ENCODE measurements at places on chromosomes 13 and 19. TPM values are rescaled to one million over a fixed set of nuclear protein-coding genes. Genes with fewer than 3 reads are reported as not detected.

The REEP6 gene
- 2.8 TPM for total RNA-seq

The ZNF43 gene
- 26.1 TPM for total RNA-seq

The HNRNPM gene
- total RNA-seq: 269 TPM

The SBK2 gene
- not detected for total RNA-seq

The SYNE4 gene
- 1.6 TPM for total RNA-seq

The SIGLEC8 gene
- not detected for total RNA-seq

The ACTMAP gene
- 5.7 TPM for total RNA-seq

The KLF12 gene
- 74.7 TPM for total RNA-seq

The B3GNT3 gene
- total RNA-seq: 0.39 TPM

DNA sequence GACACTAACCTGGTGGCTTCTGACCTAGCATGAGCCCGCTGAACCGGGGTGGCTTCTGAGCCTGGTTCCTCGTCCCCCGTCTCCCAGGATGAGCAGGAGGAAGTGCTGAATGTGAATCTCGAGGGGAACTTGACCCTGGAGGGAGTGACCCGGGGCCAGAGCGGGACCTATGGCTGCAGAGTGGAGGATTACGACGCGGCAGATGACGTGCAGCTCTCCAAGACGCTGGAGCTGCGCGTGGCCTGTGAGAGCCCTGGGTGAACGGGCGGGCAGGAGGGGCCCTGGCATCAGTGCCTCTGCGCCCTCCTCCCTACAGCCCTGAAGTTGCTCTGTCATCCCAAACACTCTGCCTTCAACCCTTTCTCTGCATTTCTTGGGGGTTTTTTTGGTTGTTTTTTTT lies 5.6 kb downstream of the BCAM start:
- H3K4me3 ChIP-seq: no peak overlapping the region
- H3K4me1 ChIP-seq: peaks cover under 1% of the 10 kb centered on the region
- no peak for DNase-seq
- H3K36me3 ChIP-seq: no peaks in the 10 kb centered on the region
- H3K27ac ChIP-seq: no peak overlapping the region

GRCh38 chr19:47377801-47378200 lies 28.7 kb downstream of the DHX34 start:
- H3K4me1 ChIP-seq: peaks cover 17% of the 10 kb centered on the region
- H3K27me3 ChIP-seq: no peaks in the 10 kb centered on the region
- H3K36me3 ChIP-seq: peaks cover 78% of the 10 kb centered on the region
- DNase-seq: no peak
- no peak overlapping the region for H3K27ac ChIP-seq

DNA sequence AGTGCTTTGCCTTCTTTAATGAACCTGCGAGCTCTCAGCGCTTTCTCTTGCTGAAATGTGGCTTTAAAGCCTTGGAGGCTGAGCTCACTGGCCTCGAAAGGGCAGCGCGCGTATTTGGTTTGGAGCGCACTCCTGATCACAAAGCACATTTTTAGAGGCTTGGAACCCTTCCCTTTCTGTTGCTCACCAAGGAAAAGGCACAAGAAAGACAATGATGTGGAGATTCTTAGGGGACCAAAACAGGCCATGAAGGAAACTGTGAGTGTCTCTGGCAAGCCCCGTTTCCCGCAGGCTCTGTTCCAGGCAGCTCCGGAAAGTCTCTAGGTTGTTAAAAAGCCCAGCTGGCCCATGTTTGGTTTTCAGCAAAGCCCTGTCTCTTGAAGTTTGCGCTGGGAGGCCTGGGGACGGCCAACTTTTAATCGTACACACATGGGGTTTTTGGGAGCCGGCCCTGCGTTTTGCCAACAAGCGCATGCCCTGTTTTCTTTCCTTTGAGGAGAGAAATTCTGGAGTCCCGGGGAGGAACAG lies 9.4 kb upstream of the SPC24 start:
- no peaks in the 10 kb centered on the region for H3K27me3 ChIP-seq
- H3K27ac ChIP-seq: no peak overlapping the region
- H3K36me3 ChIP-seq: no peaks in the 10 kb centered on the region
- no peaks in the 10 kb centered on the region for H3K4me1 ChIP-seq
- no peak overlapping the region for H3K4me3 ChIP-seq
- DNase-seq: no peak

GRCh38 chr13:46516599-46517338 lies 36.2 kb upstream of the LRCH1 start:
- peaks cover 4% of the 10 kb centered on the region for H3K27me3 ChIP-seq
- H3K4me1 ChIP-seq: no peaks in the 10 kb centered on the region
- H3K27ac ChIP-seq: no peak overlapping the region
- no peak overlapping the region for H3K4me3 ChIP-seq

GRCh38 chr19:39130337-39131254 lies 5.0 kb downstream of the PAK4 start:
- no peaks in the 10 kb centered on the region for H3K27me3 ChIP-seq
- DNase-seq: no peak
- no peak overlapping the region for H3K4me3 ChIP-seq
- no peak overlapping the region for H3K27ac ChIP-seq

DNA sequence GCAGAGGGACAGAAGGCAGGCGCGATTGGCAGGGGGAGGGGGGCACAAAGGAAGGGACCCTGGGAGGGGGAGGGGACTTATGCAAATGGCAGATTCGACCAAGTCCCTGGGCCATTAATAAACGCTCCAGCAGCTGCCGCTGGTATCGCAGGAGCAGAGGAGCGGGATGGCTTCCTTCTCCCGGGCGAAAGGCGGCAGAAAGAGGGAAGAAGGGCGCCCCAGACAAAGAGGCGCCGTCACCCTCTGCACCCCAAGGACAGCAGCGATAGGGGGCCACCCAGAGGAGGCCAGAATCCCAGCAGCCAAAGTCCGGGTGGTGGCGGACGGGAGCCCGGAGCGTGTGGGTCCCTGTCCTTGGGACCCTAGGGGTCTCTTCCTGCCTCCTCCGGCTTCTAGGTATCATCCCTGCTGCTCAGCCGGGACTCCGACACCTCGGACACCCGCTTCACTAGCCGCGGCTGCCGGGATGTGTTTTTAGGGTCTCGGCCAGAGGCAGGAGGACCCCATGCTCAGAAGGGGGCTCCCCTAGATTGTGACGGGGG lies 1.9 kb downstream of the PTPRS start:
- H3K4me1 ChIP-seq: peaks cover 24% of the 10 kb centered on the region
- H3K36me3 ChIP-seq: no peaks in the 10 kb centered on the region
- H3K27me3 ChIP-seq: peaks cover 63% of the 10 kb centered on the region
- DNase-seq: no peak
- no peak overlapping the region for H3K27ac ChIP-seq

- no peaks in the 10 kb centered on the region for H3K36me3 ChIP-seq
- no peak overlapping the region for H3K27ac ChIP-seq
- no peaks in the 10 kb centered on the region for H3K4me1 ChIP-seq
- H3K27me3 ChIP-seq: no peaks in the 10 kb centered on the region
- DNase-seq: no peak
- H3K4me3 ChIP-seq: no peak overlapping the region
These were observed 140.0 kb downstream of the FGF14 start for GRCh38 chr13:102261809-102262208.

GRCh38 chr13:43041369-43041921 lies 18.1 kb downstream of the DNAJC15 start:
- H3K4me1 ChIP-seq: peaks cover 14% of the 10 kb centered on the region
- DNase-seq: no peak
- peaks cover 6% of the 10 kb centered on the region for H3K36me3 ChIP-seq
- H3K27me3 ChIP-seq: no peaks in the 10 kb centered on the region
- no peak overlapping the region for H3K27ac ChIP-seq
- H3K4me3 ChIP-seq: no peak overlapping the region

DNA sequence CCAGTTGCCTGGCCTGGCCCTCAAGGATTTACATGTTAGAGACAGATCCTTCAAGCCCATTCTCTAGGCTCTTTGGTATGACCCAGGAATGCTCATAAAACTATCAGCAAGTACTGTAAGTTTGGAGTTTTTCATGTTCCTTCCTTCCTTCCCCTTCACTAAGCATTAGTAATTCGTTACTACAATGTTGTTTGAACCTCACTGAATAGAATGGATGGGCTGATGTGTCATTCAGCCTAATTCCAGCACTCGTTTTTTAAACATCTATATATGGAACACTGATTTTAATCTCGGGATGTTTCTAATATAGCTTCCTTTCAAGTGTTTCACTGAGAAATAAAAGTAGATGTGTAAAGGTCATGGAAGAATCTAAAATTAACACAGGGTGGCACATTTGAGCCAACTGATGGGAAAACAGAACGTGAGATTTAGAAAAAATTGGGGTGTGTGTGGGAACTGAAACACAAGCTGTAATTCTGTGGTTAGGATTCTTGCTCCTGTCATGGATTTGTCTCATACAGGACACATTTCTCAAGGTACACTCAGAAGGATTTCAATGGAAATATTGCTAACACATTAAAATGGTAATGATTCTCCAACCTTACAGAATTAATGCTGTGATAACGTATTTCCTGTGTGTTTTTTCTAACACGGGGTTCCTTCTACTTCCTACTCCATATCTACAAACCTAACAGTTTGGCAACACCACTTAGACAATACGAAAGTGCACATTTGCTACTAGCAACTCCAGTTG lies 93.4 kb downstream of the FLT1 start:
- H3K36me3 ChIP-seq: no peaks in the 10 kb centered on the region
- no peak overlapping the region for H3K27ac ChIP-seq
- no peaks in the 10 kb centered on the region for H3K4me1 ChIP-seq

GRCh38 chr19:53517114-53517741 lies 20.7 kb upstream of the ZNF331 start:
- no peak for DNase-seq
- no peak overlapping the region for H3K27ac ChIP-seq
- H3K4me3 ChIP-seq: no peak overlapping the region
- H3K36me3 ChIP-seq: no peaks in the 10 kb centered on the region
- H3K27me3 ChIP-seq: no peaks in the 10 kb centered on the region
- peaks cover 18% of the 10 kb centered on the region for H3K4me1 ChIP-seq

DNA sequence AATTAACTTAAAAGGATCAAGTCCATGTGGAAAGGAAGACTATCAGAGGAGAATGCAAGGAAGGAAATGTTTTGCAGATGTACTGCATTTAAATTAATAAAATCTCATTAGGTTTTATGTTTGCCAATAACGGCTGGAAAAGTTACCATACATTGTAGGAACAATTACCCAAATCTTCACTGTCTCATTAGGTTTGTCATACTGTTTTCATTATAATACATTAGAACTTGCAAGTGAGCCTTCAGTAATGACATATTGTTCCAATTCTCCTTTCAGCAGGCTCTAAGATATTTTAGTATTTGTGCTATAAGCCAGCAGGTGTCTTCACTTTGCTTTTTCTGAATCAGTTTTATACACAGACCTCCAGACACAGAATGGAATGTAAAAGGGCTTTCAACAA lies 661.6 kb upstream of the KLHL1 start:
- no peak overlapping the region for H3K27ac ChIP-seq
- no peaks in the 10 kb centered on the region for H3K36me3 ChIP-seq

DNA sequence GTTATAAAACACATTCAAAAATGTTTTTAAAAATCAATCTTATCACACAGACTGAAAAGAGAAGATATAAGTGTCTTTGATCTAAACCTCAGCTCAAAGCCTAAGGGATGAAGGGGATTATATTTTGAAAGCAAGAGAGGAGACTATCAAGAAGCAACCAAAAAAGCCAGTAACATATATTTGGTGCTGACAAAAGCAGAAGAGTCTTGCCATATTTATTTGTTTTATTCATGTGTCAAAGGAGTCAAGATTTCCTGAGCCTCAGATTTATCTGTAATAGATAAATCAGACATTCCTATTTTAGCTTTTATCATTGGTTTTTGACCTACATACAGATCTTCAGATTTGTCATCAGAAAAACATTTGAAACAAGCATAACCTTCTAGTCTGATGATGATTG lies 798.6 kb upstream of the PCDH9 start:
- no peaks in the 10 kb centered on the region for H3K4me1 ChIP-seq
- no peak overlapping the region for H3K4me3 ChIP-seq
- no peaks in the 10 kb centered on the region for H3K27me3 ChIP-seq

GRCh38 chr19:8517551-8518442 lies 3.8 kb upstream of the ZNF414 start:
- peak overlapping the region; percentile 28 for H3K4me3 ChIP-seq
- H3K27ac ChIP-seq: peak overlapping the region; percentile 87
- H3K36me3 ChIP-seq: peaks cover 19% of the 10 kb centered on the region
- H3K4me1 ChIP-seq: peaks cover 80% of the 10 kb centered on the region
- DNase-seq: peak; percentile 75

DNA sequence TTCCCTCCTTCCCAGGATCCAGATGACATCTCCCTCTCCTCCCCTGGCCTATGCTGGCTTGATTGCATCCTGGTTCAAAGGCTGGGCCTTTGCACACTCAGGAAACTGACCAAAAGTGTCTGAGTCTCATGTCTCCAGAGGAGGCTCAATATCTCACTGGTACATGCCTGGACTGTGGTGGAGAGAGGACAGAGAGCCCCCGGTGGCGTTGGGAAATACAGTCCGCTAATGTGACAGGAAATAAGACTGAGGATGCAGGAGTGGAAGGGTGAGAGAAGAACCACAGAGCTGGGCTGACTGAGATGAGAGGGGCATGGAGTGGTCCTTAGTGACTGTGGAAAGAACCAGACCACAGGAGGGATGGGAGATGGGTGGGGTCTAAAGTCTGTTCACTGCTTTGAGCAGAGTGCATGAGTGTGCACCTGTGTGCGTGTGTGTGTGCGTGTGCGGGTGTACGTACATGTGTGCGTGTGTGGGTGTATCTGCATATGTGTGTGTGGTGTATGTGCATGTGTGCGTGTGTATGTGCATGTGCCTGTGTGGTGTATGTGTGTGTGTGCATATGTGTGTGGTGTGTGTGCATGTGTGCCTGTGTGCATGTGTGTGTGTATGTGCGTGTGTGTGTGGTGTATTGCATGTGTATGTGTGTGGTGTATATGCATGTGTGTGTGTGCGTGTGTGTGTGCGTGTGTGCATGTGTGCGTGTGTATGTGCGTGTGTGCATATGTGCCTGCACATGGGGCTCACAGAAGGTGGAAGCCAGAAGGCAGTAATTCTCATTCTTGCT lies 1.9 kb downstream of the SIGLEC5 start:
- no peaks in the 10 kb centered on the region for H3K36me3 ChIP-seq
- H3K4me3 ChIP-seq: no peak overlapping the region
- H3K4me1 ChIP-seq: no peaks in the 10 kb centered on the region
- no peak for DNase-seq

GRCh38 chr13:63880705-63881104 lies 2465.1 kb upstream of the PCDH20 start:
- no peak overlapping the region for H3K27ac ChIP-seq

DNA sequence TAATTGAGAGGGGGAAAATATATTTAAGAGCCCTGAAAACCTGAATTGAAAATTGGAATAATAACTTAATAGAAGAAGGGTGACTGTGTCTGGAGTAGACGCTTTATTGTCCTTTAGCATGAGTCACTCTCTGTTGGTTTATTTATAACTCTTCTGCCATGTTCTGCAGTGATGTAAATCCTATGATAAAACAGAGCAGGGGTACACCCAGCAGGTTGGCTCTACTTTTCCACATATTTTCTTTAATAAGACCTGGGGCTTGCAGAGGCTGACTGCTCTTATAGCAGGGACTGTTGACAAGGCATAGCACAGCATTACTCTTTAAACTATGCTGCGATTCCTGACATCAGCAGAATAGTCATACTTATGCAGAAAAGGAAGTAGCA lies 389.9 kb upstream of the PCDH9 start:
- no peaks in the 10 kb centered on the region for H3K27me3 ChIP-seq
- H3K36me3 ChIP-seq: no peaks in the 10 kb centered on the region
- H3K4me3 ChIP-seq: no peak overlapping the region
- no peaks in the 10 kb centered on the region for H3K4me1 ChIP-seq
- H3K27ac ChIP-seq: no peak overlapping the region

Measured in CD4-positive, alpha-beta T cell (primary cell).